Breast epithelium (tissue), 4 donors: ENCODE measurements at places on chromosomes 16 and 17. TPM values are rescaled to one million over a fixed set of nuclear protein-coding genes. Genes with fewer than 3 reads are reported as not detected.
A peak's percentile ranks its signal among the peaks of the same experiment; 100 is the strongest.

- DNase-seq, result peak; percentile 56
- no peaks in the 10 kb centered on the region for H3K4me1 ChIP-seq
- no peaks in the 10 kb centered on the region for H3K36me3 ChIP-seq
- H3K4me3 ChIP-seq, result no peak overlapping the region
These were observed 6.5 kb downstream of the SCGB1C2 start for GRCh38 chr17:143785-144281.

DNA sequence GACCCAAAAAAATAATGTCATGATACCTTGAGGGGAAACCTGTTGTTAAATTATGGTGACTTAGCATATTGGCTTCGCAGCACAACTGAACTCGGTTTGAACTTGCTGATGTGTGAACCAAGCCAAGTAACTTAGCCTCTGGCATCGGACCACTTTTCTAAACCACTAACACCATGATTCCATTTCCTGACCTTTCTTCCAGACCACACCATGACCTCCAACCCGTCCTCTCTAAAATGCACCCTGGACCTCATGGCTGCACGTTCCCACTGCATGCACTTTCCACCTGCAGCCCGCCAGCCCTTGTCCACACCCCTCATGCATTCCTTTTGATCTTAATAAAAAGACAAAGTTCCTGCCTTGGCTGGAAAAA, 29.3 kb downstream of the DYNLRB2 start:
- H3K27ac ChIP-seq, result no peak overlapping the region
- no peak for DNase-seq
- H3K36me3 ChIP-seq, result no peaks in the 10 kb centered on the region
- H3K27me3 ChIP-seq, result no peaks in the 10 kb centered on the region
- H3K4me1 ChIP-seq, result no peaks in the 10 kb centered on the region

Gene KRT9
- total RNA-seq, result 0.44 TPM

- H3K4me3 ChIP-seq, result no peak overlapping the region
- no peaks in the 10 kb centered on the region for H3K27me3 ChIP-seq
- H3K4me1 ChIP-seq, result no peaks in the 10 kb centered on the region
- no peak for DNase-seq
- no peaks in the 10 kb centered on the region for H3K36me3 ChIP-seq
- no peak overlapping the region for H3K27ac ChIP-seq
These were observed 28.6 kb upstream of the TVP23A start for GRCh38 chr16:10847176-10847575.

GRCh38 chr17:9911089-9911488, 6.0 kb upstream of the RCVRN start:
- no peak overlapping the region for H3K4me3 ChIP-seq
- no peak for DNase-seq
- no peaks in the 10 kb centered on the region for H3K27me3 ChIP-seq
- no peaks in the 10 kb centered on the region for H3K36me3 ChIP-seq
- no peaks in the 10 kb centered on the region for H3K4me1 ChIP-seq

Gene AGRP
- total RNA-seq, result not detected

DNA sequence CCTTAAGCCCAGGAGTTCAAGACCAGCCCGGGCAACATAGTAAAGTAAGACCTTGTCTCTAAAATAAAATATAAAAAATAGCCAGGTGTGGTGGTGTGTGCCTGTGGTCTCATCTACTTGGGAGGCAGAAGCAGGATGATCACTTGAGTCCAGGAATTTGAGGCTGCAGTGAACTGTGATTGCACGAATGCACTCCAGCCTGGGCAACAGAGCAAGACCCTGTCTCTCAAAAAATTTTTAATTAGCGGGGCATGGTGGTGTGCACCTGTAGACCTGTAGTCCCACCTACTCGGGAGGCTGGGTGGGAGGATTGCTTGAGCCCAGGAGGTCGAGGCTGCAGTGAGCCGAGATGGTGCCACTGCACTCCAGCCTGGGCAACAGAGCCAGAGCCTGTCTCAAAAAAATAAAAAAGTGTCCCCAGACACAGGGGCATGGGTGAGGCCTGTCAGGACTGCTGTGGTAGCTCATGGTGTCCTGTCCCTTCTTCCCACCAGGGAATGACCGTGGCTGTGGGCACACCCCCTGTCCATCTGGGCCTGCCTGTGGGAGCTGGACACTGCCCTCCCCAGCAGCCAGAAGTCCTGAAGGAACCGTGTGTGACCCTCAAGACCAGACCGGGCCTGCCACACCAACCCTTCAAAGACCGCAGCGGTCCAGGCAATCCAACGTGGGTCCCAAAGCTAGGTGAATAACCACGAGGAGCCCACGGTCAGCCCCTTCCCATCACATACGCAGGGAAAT, 30.8 kb upstream of the GAA start:
- DNase-seq, result no peak
- H3K27ac ChIP-seq, result peak overlapping the region; percentile 94
- peak overlapping the region; percentile 27 for H3K4me3 ChIP-seq
- H3K4me1 ChIP-seq, result no peaks in the 10 kb centered on the region

DNA sequence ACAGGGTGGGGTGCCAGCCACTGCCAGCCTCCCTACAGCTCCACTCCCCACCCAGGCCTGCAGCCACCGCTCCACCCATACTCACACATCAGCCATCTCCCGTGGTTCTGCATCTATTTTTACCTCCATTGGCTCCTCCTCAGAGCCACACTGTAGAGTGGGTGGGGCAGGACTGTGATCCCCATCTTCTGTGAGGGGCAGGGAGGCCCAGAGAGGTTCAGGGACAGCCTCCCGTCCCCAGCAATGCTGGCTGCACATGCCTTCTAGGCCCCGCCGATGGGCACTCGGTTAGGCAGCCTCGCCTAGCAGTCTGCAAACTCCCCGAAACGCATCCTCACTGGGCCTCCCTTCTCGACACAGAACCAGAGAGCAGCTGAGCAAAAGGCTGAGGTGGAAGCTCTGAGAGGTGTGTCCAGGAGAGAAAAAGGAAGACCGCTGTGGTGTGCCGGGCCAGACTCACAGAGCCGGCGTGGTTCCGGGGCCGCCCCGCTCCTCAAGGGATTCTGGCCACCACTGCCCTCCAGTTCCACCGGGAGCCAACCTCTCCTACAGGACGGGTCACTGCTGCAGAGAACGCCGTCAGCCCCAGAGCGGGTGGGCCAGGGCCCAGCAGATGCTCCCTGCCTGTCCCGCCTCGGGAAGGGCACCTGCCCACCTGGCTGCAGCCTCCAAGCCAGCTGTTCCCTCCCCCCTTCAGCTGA, 71.9 kb downstream of the ABR start:
- H3K36me3 ChIP-seq, result no peaks in the 10 kb centered on the region
- H3K27me3 ChIP-seq, result no peaks in the 10 kb centered on the region
- H3K4me1 ChIP-seq, result peaks cover 19% of the 10 kb centered on the region

DNA sequence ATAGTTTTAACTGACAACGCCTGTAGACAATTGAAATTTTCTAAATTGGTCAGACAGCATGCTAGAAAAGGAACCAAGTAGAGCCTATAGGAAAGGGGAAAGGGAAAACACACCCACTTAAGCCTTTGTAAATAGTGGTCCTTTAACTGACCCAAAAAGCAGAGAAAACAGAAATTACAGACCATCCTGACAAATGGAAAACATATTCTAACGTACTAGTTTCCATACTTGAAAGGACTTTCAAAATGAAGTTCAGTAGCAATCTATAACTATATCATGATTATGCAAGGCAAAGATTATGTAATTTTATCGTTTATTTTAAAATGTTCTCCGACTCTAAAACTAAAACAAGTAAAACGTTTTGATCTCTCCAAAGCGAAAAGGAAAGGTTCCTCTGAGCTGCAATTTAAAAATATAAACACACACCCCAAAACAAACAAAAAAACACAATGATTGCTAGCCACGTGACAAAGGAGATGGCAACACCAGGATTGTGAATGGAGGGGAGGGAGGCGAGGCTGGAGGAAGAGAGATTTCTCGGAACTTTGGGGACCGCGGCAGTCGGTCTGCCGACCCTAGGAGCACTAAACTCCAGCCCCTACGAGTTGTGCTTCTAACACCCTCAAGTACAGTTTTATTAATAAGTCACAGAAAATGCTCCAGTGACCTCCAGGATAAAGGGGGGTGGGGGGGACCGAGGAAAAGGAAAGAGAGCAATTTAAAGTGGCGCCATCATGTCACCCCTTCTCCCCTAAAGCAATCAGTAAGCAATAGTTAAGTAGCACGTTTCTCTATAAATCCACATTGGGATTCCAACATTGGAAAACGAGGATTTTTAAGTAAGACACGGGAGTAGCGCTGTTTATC, 1.7 kb downstream of the KANSL1 start:
- no peaks in the 10 kb centered on the region for H3K36me3 ChIP-seq
- H3K4me1 ChIP-seq, result no peaks in the 10 kb centered on the region
- DNase-seq, result no peak

GRCh38 chr16:76535-77272, 1.3 kb upstream of the MPG start:
- peak overlapping the region; percentile 71 for H3K4me3 ChIP-seq
- H3K4me1 ChIP-seq, result peaks cover 12% of the 10 kb centered on the region
- no peaks in the 10 kb centered on the region for H3K27me3 ChIP-seq

- no peak for DNase-seq
- H3K27ac ChIP-seq, result no peak overlapping the region
- H3K36me3 ChIP-seq, result no peaks in the 10 kb centered on the region
- no peak overlapping the region for H3K4me3 ChIP-seq
These were observed 22.3 kb downstream of the AOC3 start for GRCh38 chr17:42873315-42873714.

DNA sequence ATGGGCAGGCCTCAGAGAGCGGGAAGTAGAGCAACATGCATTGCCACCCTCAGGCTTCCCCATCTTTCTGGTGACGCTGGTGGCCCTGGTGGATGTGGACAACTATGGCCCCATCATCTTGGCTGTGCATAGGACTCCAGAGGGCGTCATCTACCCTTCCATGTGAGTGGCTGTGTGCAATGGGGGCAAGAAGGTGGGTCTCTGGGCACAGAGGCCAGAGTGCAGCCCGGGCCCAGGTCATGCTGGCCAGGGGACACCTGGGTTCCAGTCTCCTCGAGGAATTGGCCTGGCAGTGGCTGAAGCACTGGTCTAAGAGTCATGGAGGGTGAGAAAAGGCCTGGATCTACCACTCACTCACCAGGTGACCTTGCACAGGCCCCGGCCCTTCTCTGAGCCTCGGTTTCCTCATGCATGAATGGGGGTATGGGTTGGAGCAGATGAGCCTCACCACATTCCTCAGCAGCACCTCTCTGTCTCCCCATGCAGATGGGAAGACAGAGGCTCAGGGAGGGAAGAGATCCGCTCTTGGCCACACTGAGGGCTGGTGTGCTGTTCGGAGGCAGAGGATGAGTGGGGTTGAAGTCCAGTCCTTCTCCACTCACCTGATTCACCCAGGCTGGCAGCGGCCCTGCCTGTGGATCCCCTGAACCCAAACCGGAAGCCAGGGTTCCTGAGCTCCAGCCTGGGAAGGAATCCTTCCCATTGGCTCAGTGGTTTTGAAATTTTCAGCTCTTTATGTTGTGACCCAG, 7.2 kb upstream of the ADGRG3 start:
- H3K27ac ChIP-seq, result no peak overlapping the region
- no peaks in the 10 kb centered on the region for H3K27me3 ChIP-seq
- H3K4me1 ChIP-seq, result no peaks in the 10 kb centered on the region
- no peaks in the 10 kb centered on the region for H3K36me3 ChIP-seq

DNA sequence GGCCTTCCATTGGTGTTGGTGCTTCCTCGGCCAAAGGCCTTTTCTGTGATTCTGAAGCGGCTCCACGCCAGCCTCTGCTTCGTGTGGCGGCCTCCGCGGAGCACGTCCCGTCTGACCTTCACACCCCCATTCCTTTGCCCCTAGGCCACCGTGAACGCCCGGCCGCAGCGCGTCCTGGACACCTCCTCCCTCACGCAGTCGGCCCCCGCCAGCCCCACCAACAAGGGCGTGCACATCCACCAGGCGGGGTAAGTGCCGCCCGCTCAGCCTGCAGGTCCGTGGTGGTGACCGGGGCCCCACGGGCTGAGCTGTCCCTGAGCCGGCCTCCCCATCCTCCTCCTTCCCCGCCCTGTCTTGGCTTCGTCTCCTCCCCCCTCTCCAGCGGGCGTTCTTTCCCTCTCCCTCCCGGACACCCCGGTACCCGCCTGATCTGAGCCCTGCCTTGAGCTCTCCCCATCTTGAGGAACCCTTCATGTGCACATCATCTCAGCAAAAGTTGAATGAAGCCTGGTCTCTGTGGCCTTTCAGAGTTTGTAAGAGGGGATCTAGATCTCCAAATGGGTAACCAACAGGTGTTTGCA, 69.0 kb upstream of the CHMP6 start:
- no peaks in the 10 kb centered on the region for H3K4me1 ChIP-seq
- H3K4me3 ChIP-seq, result no peak overlapping the region
- DNase-seq, result no peak
- no peaks in the 10 kb centered on the region for H3K36me3 ChIP-seq
- no peaks in the 10 kb centered on the region for H3K27me3 ChIP-seq
- no peak overlapping the region for H3K27ac ChIP-seq

DNA sequence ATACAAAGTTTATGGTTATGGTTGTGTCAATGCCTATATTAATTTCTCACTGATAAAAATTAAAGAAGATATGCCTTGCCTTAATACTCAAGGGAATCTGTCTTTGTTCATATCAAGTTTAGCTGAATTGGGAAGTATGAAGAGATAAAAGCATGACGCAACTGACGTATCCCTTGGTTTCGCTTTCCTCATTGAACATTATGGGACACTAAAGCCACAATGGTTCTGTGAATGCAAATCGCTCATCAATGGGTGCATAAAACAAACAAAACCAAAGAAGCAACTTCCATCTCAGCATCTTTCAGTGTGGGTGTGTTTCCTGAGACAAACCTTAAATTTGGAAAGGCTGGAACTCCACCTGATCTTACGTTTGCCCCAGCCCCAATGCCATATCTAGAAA, 108.2 kb downstream of the NPIPB5 start:
- H3K4me1 ChIP-seq, result peaks cover 4% of the 10 kb centered on the region
- no peak overlapping the region for H3K4me3 ChIP-seq
- H3K27ac ChIP-seq, result no peak overlapping the region
- no peaks in the 10 kb centered on the region for H3K27me3 ChIP-seq

Gene PDIA2
- not detected for total RNA-seq

- no peak for DNase-seq
- no peak overlapping the region for H3K4me3 ChIP-seq
- no peaks in the 10 kb centered on the region for H3K27me3 ChIP-seq
- no peaks in the 10 kb centered on the region for H3K36me3 ChIP-seq
- no peaks in the 10 kb centered on the region for H3K4me1 ChIP-seq
These were observed 337.8 kb upstream of the CDH5 start for GRCh38 chr16:66028510-66029216.

Gene SRL
- 0.32 TPM for total RNA-seq

DNA sequence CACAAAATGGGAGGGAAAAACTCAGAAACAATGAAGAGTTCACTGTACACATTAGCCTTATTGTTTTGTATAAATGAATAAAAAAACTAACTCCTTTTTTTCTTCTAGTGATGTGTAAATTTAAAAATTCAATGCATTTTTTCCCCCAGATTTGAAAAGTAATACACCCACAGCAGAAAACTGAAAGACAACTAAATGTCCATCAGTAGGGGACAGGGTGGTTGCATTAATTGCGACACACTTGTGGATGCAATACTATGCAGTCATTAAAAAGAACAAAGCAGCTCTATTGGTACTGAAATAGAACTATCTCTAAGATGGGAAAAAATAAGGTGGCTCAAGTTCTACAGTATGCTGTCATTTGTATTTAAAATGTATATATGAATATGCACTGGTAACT, 13.7 kb upstream of the WIPI1 start:
- no peaks in the 10 kb centered on the region for H3K27me3 ChIP-seq
- H3K4me1 ChIP-seq, result no peaks in the 10 kb centered on the region
- no peak for DNase-seq
- no peaks in the 10 kb centered on the region for H3K36me3 ChIP-seq
- H3K4me3 ChIP-seq, result no peak overlapping the region

Gene CDRT15
- not detected for total RNA-seq
